ENCODE measurements at places on chromosomes 7 and 10.

DNA sequence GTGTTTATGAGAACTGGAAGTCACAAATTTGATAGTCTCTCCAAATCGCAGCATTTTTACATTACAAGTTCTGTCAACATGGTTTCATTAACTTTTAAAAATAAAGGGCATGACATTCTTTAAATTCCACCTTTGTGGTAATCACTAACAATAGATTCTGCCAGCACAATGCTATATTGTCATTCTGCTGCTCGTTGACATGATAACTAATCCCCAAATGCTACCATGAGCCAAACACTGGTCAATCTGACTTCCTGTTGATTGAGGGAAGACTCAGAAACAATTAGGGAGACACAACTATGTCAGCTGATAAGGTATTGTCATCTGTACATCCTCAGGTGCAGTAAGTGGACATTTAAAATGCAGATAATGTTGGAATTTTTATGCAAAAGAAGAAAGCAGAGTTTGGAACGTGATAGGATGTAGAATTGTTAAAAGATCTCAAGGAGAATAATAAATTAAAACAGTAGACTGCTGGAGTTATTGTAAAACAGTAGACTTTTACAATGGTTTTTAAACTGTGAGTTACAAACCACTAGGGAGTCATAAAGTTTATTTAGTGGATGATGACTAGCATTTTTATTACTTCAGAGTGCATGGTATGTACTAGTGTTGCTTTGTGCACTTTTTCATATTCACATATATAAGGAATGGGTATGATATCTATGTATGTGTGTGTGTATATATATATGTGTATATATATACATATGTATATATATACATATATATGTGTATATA, 126.4 kb upstream of the DKK1 start:
- DNase-seq = no peak

DNA sequence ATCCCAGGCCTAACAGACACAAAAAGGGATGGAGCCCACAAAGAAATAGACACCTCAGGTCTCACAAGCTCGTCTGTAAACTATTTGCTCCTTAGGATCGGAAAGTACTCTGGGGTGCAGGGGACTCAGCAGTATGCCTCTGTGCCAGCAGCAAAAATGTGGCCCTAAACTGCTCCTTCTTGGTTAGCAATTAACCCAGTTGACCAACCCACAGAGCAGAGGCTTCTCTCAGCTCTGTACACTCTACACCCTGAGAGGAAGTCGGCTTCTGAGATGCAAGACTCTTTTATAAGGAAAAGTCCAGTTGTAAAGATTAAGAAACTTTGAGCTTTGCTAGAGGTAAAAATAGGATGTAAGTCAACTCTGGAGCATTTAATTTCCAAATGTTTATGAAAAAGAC, 156.3 kb upstream of the PRSS58 start:
- no peak for DNase-seq

DNA sequence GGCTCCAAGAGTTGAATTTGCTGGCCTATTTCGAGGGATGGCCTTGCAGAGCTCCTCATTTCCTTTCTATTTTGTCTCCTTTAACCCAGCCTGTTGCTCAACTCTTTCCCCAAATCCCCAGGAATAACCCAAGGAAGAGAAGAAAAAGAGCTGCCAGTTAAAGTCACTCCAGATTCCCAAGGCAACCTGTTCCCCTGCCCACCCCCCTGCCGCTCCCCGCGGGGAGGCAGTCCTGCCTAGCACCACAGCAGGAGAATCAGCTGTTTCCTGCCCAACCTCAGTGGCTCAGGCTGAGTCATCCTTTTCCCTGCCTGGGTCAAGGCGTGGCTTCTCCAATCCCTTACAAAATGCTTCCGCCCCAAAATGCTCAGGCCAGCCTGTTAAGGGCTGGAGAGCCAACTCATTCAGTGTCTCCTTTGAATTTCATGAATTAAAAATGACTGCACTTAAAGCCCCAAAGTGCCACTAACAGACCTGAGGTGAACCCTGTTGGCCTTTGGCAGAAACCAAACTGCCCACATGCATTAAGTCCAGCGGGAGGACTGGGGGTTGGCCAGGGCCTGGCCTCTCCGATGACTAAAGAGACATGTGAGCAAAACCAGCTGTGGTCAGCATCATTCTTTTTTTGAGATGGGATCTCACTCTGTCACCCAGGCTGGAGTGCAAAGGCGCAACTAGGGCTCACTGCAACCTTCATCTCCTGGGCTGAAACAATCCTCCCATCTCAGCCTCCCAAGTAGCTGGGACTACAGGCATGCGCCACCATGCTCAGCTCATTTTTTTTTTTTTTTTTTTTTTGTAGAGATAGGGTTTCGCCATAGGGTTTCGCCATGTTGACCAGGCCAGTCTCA, 83.2 kb upstream of the KIF5B start:
- DNase-seq = no peak

DNA sequence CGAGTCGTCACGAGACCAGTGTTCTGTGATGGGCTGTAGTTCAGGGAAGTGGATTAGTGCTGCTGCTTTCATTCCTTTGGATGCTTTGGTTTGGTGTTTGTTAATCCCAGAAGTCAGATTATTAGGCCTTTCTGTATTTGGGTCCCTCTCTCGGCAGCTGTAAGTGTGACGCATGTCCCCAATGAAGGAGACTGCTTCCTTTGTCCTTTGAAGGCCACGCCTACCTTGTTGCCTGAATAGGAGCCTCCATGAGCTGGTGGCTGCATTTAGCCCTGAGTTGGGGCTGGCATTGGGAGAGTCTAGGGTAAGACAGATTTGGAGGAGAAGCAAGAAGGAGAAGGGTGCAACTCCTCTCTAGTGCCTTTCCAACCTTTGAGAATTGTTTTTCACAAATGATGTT, 34.5 kb downstream of the DOCK1 start:
- no peak for DNase-seq

DNA sequence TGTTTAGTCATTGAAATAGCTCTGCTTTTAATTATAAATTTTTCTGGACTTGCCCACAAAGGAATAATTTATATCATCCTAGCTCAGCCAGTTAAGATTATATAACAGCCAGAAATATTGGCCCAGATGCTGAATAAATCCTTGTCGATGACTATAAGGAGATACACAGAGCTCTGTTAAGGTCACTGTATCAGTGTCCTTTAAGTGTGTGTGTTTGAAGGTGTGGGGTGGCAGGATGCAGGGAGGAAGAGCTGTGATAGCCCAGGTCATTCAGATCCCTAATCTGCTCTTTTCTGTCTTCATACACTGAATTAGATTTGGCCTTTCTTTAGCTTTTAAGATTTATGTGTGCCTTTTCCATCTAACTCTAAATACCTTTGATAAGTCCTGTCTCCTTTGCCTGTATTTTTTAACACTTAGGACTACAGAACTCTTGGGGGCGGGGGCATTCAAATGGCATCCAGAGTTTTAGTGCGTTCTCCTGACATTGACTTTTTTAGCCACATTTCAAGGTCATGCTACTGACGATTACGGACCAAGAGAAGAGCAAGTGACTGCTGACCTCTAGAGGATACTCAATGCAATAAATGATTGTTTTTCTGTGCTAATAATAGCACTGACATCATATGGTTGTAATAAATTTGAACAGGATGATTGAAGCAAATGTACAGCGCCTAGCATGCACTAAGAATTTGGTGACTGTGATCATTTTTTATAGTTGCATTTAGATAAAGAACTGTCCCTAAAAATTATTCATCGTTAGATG, 172.3 kb downstream of the CACNB2 start:
- DNase-seq = peak; percentile 69

- DNase-seq = no peak
These were observed 691.4 kb upstream of the POM121L12 start for GRCh38 chr7:52344015-52344414.

DNA sequence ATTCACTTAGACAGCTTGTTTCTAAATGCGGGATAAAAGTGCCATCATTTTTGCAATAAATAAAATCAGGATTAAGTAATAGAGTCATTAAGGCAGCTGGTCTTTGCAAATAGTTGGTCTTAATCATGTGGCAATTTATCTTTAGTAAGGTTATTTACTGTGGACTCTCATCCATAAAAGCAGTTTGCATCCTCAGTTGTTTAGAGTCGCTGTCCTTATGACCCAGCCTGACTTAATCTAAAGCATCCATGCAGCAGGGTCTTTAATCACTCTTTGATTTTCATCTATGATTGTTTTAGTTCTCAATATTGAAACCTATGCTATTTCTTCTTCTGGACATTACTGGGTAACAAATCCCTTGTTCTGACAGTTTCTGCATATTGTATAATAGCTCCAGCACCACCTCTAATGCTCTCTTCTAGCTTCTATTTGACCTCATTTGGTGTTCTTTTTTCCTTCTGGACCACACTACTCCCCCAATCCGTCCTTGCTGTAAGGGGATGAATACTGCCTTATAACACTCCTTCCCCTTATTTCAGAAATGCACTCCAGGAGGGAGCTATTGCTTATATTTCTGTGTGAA, 95.0 kb downstream of the CD36 start:
- DNase-seq = no peak

DNA sequence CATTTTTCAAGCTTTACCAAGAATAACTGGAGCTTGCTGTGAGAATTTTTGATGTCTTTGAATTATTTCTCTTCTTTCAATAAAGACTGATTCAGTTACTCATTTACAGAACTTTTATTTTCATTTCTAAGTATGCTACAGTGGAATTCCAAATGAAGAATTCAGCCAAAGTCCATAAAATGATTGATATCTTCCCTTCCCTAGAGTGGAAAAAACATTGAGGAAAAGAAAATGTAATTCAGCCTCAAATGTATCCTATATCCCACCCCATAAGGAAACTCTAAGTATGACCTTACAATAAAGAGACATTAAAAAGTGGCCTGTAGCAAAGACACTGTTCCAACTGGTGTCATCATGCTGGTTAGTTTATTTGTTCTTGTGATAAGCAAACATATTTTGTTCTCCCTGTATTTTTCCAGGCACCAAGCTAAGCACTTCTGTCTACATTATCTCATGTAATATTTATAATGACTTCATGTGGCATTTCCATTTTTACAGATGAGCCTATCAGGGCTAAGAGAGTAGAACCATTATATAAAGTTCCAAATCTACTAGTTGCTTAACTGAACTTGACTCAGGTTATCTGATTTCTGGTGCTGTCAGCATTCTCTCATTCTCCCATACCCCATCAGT, 450.4 kb downstream of the NEBL start:
- DNase-seq = no peak

- DNase-seq = no peak
These were observed 216.3 kb downstream of the CHCHD3 start for GRCh38 chr7:132865366-132866143.

DNA sequence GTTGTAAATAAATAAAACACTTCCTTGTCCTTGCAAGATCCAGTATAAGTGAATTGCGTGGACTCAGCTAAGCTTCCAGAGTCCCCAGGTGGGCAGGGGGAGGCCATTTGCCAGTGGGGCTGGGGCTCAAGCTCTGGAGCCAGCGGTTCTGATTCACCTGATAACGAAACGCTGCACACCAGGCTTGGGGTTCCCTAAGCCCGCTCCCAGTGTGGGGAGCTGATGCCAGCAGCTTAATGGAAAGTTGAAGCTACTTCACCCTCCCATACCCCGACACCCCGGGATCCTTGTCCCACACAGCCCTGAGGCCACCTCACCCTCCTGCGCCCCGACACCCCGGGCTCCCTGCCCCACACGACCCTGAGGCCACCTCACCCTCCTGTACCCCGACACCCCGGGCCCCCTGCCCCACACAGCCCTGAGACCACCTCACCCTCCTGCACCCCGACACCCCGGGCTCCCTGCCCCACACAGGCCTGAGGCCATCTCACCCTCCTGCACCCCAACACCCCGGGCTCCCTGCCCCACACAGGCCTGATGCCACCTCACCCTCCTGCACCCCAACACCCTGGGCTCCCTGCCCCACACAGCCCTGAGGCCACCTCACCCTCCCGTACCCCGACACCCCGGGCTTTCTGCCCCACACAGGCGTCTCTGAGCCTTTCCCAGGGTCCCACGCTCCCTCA, 30.8 kb downstream of the FKBP6 start:
- no peak for DNase-seq

DNA sequence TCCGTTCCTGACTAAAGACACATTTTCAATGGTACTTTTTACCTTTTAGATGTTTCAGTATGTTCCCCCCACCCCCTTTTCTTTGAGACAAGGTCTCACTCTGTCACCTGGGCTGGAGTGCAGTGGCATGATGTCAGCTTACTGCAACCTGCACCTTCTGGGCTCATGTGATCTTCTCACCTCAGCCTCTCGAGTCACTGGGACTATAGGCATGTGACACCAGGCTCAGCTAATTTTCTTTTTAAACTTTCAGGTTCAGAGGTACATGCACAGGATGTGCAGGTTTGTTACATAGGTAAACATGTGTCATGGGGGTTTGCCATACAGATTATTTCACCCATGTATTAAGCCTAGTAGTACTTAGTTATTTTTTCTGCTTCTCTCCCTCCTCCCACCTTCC, 99.3 kb upstream of the RPA3 start:
- no peak for DNase-seq

- DNase-seq = no peak
These were observed 56.5 kb downstream of the KIAA1549 start for GRCh38 chr7:138924501-138925225.

DNA sequence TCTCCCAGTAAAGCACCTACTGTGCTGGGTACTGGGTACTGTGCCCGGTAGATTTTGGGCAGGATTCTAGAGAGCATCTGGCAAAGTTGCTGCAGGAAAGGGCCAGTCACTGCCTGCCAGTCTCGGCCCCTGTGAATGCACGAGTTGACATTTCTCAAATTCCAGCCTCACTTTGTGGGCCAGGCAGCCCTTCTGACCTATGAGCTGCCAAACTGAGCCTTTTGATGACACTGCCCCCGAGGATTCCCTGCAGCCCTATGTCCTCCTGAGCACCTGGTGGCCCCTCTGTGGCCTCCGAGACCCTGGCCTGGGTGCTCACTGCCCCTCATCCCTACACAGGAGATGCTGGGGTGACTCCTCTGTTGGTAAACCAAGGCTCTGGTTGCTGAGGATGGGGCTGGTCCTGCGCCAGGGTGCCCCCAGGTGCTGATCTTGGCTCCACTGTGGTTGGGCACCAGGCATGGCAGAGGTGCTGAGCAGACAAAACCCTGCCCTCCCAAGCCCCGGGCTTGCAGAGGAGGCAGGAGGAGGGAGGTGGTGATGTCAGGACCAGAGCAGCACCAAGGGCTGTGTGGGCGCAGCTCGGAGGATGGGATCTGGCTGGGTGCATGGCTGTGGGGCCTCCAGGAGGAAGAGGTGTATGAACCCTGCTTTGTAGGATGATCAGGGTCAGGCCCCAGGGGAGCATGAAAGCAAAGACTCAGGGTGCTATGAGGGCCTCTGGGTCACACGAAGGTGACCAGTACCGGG, 16.2 kb downstream of the LHPP start:
- no peak for DNase-seq

- DNase-seq = no peak
These were observed 575.0 kb upstream of the MGMT start for GRCh38 chr10:128892005-128892404.

- no peak for DNase-seq
These were observed 76.4 kb downstream of the OAT start for GRCh38 chr10:124342136-124342820.

Data from cerebellar nuclear complex (tissue), 1 donor.